Psoas muscle (tissue), 8 donors: ENCODE measurements at places on chromosomes 12 and 14. TPM values are rescaled to one million over a fixed set of nuclear protein-coding genes. Genes with fewer than 3 reads are reported as not detected.

Gene SERPINA6
- polyA plus RNA-seq, result not detected

- no peak for DNase-seq
These were observed 116.4 kb downstream of the NTF3 start for GRCh38 chr12:5548152-5548943.

- no peak for DNase-seq
These were observed 71.9 kb downstream of the KLHL28 start for GRCh38 chr14:44889595-44890471.

Gene GUCY2C
- not detected for polyA plus RNA-seq

DNA sequence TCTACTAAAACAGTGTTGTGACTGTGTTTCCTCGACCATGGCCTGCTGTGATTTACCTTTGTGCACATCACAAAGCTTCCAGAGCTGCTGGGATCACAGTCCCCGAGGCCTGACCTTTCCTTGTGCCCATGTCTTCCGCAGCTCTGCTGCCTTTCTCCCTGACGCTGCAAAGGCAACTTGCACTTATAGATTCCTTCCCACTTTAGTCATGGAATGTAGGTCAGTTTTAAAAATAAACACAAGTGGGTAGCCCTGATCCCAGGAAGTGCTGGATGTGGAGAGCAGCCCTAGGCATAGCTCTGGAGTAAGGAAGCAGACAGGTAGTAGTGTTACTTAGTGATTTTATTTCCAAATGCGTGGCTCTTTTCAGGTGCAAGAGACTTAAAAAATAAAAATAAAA, 825.7 kb downstream of the AACS start:
- DNase-seq, result no peak
